ENCODE measurements at places on chromosomes 4 and X.

DNA sequence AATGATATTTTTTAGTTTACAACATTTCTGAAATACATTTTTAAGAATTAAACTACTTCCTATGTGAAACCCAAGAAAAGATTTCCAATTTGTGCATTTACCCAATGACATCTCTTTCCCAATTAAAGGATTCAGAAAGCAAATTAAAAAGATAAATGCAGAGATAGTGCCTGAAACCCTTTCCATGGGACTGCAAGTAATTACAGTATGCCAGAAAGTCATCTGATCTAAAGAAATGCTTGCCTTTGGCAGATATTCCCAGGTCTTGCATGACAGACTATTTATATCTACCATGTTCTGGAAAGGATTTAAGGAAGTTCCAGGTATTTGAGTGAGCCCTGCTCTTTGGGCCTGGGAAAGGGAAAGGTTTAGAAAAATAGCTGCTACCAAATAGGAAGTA, 41.6 kb upstream of the CXorf38 start:
- no peak for DNase-seq

DNA sequence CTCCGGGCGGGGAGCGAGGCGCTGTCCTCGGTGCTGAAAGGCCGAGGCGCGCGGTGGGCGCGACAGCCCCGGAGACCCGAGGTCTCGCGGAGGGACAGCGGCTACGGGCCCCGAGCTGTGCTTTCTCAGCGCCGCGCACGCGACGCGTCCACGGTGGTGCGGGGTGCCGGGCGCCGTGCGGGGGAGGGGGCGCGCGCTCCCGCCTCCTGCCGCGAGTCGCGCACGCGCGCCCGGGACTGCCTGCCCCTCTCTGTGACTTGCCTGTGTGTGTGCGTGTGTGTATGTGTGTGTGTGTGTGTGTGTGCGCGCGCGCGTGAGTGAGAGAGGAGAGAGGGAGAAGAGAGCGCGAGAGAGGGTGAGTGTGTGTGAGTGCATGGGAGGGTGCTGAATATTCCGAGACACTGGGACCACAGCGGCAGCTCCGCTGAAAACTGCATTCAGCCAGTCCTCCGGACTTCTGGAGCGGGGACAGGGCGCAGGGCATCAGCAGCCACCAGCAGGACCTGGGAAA, at the start of gene GRIA2:
GRIA2 (plus strand) TSS at position 358 of the 511 bp plus-strand sequence. CDS start 315 bp downstream, outside the sequence.
- peak; percentile 58 for DNase-seq

DNA sequence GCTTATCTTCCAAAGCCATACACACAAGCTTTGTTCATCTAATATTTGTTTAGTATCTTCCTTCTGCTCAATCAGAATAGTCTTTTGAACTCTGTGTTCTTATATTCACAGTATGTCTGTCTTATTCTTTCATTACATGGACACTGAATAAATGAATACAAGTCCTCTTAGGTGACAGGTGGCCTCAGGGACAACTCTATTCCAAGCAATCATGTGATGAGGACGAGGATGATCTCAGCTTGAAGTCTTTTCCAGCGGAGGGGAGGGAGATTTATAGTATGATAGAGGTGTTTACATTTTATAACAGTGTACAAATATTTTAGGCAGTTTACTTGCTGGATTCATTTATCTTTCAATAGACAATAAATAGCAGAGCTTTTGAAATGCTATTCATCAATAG, 300.4 kb downstream of the NLGN4X start:
- no peak for DNase-seq

- no peak for DNase-seq
Measured at GRCh38 chr4:143473334-143474126, 40.0 kb upstream of the SMARCA5 start.

- DNase-seq, result no peak
Measured at GRCh38 chrX:67622053-67622585, 78.3 kb downstream of the AR start.

- no peak for DNase-seq
Measured at GRCh38 chrX:28351801-28352200, 235.4 kb upstream of the IL1RAPL1 start.

DNA sequence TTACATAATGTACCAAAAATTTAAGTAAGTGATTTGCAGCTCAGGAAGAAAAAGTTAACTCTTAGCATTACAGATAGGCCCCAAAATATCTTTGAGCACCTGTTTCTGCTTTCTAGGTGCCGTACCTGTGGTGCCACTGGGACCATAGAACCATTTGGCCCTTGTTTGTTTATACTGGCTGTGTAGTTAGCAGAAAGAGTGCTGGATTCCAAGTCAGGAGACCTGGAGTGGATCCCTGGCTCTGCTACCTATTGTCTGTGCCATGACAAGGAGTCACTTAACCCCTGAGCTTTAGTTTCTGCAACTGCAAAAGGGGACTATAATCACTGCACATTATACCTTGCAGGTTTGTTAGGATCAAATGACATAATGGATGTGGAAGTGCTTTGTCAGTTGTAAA, 137.8 kb upstream of the GPR101 start:
- DNase-seq, result no peak

DNA sequence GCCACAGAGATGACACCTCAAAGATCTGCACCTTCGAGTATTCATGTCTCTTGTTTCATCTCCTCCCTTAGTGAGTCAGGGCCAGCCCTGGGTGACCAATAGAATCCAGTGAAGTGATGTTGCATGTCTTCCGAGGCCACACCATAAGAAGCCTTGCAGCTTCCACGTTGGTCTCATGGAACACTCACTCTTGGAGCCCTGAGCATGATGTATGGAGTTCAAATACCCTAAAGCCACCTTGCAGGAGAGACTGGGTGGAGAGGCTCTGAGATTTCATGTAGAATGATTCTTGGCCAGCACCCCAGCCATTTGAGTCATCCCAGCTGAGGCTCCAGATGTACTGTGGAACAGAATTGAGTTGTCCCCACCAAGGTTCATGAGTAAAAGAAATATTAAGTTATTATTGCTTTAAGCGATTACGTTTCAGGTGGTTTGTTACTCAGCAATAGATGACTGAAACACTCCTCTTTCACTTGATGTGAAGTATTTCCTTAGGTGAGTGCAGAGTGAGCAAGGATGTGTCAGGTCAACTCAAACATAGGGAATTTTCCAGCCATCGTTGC, 5.0 kb upstream of the RP2 start:
- no peak for DNase-seq

GRCh38 chr4:101253121-101253520, 94.2 kb downstream of the PPP3CA start:
- DNase-seq, result no peak

GRCh38 chrX:26445288-26445687, 229.3 kb downstream of the MAGEB5 start:
- DNase-seq, result no peak

- no peak for DNase-seq
Measured at GRCh38 chr4:8502836-8503585, 62.4 kb downstream of the TRMT44 start.

- DNase-seq, result no peak
Measured at GRCh38 chrX:39772057-39772832, 325.5 kb downstream of the BCOR start.

- DNase-seq, result peak; percentile 79
Measured at GRCh38 chrX:154097003-154097588, 421 bp downstream of the MECP2 start.

DNA sequence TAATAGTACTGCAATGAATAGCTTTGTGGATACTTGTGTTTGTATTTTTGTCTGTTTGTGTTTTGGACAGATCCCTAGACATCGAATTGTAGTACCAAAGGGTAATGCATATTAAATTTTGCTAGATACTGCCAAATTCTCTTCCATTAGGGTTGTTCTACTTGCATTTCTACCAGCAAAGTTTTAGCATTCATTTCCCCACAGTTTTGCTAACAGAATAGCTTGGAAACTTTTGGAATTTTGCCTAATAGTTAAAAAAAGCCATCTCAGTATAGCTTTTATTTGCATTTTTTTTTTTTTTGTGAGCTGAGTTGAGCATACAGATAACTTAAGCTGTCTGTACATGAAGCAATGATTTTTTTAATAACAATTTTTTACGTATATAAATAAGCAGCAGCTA, 1084.9 kb downstream of the ADGRL3 start:
- no peak for DNase-seq

DNA sequence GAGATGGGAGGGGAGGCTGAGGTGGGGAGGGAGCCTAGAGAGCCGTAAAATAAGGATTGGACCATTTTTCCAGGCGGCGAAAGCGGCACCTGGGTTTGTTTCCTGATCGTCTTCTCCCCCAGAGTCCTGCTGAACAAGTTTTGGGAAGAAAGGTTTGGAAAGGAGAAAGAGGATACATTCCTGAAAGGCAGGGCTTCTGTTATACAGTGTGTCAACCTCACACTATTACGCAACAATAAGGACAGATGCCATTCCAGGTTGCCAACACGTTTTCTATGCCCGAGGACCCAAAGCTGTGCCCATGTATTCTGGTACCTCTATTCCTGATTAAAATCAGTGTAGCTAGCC, 658 bp downstream of the SCOC start:
- DNase-seq, result no peak

DNA sequence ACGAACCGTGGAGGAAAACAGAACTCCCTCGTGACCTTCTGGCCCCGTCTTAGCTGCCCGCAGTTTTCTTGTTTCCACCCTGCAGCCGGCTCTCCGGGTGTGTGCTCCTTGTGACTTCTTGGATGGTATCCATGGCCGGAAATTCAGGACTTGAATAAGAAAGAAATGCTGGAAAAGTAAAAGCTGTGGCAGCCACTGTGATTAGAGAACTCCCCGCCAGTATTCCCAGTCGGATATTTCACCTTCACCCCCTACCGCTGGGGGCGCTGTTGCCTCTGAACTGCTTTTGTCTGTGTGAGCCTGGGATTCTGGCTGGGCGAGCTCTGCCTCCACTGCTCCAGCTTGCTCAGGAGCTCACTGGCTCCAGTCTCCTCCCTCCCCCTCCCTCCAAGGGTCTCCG, 41.5 kb upstream of the CYP4V2 start:
- DNase-seq, result peak; percentile 72

- DNase-seq, result no peak
Measured at GRCh38 chrX:14963447-14964236, 90.4 kb downstream of the MOSPD2 start.

DNA sequence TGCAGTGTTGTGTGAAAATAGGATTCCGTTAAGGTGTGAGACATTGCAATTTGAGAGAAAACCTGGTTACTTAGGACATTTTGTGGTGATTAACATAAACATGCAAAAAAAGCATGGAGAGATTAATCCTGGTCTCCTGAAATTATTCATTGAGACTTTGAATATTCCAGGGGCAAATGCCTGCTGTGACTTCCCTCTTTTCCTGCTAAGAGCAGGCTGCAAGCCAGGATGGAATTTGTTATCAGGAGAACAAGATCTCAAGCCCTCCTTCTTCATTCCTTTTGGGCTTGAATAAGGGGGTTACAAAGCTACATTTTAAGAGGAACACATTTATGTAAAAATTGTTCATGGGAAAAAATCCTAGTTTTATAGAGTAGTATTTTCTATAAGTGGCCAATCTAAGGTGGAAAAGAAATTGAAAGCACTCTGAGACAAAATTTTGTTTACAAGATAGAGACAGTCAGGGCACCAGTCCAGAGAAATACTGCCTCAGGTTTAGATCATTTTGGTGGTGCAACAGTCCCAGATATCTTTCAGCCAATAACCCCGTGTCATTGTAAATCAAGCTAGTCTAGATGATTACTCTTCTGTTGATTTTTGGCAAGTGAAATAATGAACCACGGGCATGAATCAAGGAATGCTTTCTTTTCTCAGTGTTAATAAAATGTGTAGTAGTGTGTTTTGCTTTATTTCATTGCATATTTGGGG, 1528.3 kb upstream of the AGA start:
- no peak for DNase-seq

DNA sequence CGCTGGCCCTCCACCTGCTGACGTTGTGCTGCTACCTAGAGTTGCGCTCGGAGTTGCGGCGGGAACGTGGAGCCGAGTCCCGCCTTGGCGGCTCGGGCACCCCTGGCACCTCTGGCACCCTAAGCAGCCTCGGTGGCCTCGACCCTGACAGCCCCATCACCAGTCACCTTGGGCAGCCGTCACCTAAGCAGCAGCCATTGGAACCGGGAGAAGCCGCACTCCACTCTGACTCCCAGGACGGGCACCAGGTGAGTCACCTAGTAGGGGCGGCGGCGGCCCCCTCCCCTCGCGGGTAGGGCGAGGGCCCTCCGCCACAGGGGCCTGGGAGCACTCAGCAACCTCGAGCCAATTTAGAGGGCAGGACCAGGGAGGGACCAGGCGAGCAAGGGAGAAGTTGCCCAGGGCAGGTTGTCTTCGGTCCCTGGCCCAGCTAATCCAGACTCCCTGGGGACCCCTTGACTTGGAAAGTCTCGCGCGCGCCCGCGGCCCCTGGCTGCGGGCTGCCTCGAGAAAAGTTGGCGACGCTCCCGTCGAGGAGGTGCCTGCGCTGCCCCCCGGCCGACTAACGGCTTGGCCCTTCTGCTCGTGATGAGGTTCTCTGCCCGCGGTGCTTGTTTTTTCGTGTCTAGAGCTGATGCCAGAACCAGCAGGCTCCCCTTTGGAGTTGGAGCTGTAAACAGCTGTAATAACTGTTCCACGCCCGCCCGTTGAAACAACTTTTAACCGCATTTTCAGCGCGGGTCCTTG, 717 bp downstream of the EDA start:
- peak; percentile 11 for DNase-seq

- no peak for DNase-seq
Measured at GRCh38 chrX:40864972-40865371, 129.6 kb upstream of the MED14 start.

DNA sequence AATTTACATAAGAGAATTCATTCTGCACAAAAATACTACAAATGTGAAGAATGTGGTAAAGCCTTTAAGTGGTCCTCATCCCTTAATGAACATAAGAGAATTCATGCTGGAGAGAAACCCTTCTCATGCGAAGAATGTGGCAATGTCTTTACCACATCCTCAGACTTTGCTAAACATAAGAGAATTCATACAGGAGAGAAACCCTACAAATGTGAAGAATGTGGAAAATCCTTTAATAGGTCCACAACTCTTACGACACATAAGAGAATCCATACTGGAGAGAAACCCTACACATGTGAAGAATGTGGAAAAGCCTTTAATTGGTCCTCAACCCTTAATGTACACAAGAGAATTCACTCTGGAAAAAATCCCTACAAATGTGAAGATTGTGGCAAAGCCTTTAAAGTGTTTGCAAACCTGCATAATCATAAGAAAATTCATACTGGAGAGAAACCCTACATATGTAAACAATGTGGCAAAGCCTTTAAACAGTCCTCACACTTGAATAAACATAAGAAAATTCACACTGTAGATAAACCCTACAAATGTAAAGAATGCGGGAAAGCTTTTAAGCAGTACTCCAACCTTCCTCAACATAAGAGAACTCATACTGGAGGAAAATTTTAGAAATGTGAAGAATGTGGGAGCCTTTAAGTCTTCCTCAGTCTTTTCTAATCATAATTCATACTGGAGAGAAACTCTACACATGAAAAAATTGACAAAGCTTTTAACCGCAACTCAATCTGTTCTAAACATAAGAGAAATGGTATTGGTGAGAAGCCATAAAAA, 37.4 kb downstream of the ZNF718 start:
- no peak for DNase-seq

- no peak for DNase-seq
Measured at GRCh38 chr4:145734031-145734430, 54.1 kb downstream of the C4orf51 start.

DNA sequence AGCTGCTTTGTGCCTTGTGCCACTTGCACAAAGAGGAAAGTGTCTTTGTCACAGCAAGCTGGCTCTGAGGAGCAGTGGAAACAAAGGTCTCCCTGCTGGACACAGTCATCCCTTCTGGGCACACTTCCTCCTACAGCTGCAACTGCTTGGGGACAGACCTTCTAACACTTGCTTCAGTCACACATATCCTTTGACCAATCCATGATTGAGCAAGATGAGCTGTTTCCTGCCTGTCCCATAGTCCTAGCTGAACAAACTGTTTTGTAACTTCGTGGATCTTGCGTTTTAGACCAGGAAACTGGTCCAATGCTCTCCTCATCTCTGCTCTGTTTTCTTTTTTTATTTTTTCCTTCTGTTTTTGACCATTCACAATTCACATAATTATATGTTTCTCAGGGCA, 98.5 kb downstream of the RRAGB start:
- no peak for DNase-seq

Data from glutamatergic neuron (in vitro differentiated cells).